Retina (tissue), 1 donor: ENCODE measurements at places on chromosomes 4 and X.

DNA sequence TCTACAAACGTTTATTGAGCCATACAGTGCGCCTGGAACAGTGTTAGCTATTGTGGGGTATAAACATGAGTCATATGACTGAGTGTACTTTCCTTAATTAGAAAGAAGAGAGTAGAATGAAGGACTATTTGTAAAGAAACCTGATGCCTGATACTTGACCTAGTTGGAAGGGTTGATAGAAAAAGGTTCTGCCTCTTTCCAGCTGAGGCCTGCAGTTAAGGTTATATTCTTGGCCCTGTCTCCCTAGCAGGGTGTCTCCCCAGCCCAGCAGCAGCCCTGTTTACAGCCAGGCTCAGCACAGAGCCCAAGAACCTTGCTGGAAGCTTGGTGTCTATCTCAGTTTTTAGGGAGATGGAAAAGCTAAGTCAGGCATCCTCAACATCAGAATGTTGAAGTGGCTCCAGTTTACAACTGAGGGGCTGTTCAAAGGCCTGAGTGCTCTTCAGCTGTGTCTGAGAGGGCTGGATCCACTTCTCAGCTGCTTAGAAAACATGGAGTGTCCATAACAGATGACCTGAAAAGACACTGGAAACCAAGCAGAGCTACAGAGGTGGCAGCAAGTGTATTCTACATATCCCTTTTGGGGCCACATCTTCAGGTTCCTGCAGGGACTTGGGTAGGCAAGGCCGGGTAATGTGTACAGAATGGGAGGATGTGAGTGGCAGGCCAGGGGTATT, 21.6 kb downstream of the NYX start:
- no peak for DNase-seq

GRCh38 chr4:88009871-88010270, 2.4 kb downstream of the PKD2 start:
- no peak for DNase-seq

DNA sequence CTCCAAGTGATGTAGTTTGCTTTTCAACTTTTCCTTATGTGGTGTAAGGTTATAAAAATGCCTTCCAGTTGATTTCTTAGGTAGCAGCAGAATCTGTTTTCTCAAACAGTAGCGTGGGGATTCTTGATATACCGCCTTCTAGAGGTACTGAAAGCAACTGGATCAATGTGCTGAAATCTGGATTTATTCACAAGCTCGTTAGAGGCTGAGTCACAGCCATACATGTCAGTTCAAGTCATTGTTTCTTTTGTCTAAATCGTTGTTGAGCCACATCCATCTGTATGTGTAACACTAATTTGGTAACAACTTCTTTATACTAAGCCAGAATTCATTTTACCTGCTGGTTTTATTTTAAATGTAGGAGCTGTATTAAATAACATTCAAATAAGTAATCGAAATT, 200.0 kb upstream of the MAD2L1 start:
- DNase-seq = no peak

DNA sequence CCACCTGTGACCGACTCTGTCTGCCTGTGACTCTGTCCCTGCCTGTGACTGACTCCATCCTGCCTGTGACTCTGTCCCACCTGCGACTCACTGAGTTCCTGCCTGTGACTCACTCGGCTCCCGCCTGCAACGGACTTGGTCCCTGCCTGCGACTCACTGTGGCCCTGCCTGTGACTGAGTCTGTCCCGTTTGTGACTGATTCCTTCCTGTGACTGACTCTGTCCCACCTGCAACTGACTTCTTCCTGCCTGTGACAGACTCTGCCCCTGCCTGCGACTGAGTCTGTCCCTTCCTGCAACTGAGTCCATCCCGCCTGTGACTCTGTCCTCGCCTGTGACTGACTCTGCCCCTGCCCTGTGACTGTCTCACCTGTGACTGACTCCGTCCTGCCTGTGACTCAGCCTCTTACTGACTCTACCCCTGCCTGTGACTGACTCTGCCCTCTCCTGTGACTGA, 9.6 kb upstream of the UVSSA start:
- no peak for DNase-seq

- no peak for DNase-seq
Observed at GRCh38 chr4:184536065-184536880, 61.9 kb upstream of the IRF2 start.

- DNase-seq = no peak
Observed at GRCh38 chr4:107255114-107255513, 219.0 kb upstream of the DKK2 start.

GRCh38 chr4:52748432-52748831, 2.8 kb downstream of the ERVMER34-1 start:
- no peak for DNase-seq

DNA sequence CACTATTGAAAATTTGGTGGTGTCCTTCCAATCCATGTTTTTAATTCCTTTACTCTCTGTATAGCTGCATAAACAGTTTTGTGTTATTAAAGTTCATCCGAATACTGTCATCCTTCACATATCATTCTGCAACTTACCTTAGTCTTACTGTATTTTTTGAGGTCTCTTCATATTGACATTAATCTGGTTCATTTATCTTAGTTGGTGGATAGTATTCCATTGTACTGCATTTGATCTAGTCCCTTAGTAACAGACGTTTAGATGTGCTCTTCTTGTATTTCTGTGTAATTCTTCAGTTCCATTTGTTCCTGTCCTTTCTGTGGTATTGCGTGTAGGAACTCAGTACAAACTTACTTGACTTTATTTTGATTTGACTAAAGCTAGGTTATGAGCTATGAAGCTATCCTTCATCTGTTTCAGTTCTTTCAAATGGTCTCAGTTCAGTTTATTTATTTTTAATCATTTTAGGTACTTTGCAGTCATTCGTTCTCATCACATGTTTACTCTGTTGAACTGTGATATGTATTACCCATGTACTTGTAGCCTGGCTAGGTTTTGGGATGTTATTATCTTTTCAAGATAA, 41.3 kb downstream of the RAPGEF2 start:
- no peak for DNase-seq

DNA sequence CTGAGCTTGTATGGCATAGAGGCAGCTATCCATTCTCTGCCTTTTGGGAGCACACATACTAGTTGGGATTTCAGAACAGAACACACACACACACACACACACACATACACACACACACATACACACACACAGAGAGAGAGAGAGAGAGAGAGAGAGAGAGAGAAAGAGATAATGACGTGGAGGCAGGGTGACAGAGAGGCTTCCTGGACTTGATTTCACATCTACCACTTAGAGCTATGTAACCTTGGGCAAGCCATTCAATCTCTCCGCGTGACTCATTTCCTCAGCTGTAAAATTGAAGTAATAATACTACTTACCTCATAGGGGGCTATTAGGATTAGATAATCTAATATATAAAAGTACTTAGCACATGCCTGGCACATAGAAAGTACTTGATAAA, 12.3 kb upstream of the GRIA3 start:
- DNase-seq = no peak

- DNase-seq = no peak
Observed at GRCh38 chrX:25646156-25646555, 492.0 kb upstream of the MAGEB18 start.

DNA sequence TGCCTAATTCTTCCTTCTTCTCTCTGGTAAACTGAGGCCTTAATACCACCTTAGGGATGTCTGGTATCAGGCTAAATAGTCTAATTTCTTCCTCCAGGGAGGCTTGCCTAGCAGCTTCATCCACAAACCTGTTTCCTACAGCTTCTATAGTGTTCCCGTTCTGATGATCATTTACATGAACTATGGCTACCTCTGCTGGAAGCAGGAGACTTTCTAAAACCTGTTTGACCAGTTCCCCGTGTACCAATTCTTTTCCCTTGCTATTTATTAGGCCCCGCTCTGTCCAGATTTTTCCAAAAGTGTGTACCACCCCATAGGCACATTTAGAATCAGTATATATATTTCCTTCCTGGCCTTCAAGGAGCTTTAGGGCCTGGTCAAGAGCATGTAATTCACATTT, 5.8 kb upstream of the USP38 start:
- DNase-seq = no peak

- no peak for DNase-seq
Observed at GRCh38 chr4:128060121-128060698, 902 bp upstream of the LARP1B start.

- DNase-seq = no peak
Observed at GRCh38 chr4:11079171-11079570, 349.5 kb downstream of the HS3ST1 start.

DNA sequence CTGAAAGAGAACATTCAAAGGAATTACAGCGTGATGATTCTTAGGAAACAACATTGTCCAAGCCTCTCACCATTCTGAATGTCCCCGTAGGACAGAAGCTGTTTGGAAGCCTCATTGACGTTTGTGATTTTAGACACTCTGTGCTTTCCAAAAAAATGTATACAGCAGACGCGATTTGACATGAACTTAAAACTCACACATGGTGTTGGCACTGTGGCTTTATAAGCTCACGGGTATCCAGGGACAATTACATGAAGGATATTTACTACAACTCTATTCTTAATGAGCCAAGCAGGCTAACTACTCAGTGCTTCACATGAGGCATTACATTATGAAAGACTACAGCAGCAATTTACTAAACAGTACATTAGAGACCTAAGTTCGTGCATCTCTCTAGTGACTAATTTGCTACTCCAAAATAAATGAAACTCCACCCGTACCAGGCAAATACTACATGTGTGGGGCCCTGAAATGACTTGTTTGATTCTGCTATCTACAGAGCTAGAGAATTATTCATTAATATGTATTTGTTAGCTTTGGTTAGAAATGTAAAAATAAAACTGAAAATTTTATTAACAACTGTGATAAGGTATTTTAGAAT, 620.7 kb downstream of the SPRY1 start:
- DNase-seq = no peak

GRCh38 chr4:82629238-82630000, 67.6 kb upstream of the TMEM150C start:
- no peak for DNase-seq

DNA sequence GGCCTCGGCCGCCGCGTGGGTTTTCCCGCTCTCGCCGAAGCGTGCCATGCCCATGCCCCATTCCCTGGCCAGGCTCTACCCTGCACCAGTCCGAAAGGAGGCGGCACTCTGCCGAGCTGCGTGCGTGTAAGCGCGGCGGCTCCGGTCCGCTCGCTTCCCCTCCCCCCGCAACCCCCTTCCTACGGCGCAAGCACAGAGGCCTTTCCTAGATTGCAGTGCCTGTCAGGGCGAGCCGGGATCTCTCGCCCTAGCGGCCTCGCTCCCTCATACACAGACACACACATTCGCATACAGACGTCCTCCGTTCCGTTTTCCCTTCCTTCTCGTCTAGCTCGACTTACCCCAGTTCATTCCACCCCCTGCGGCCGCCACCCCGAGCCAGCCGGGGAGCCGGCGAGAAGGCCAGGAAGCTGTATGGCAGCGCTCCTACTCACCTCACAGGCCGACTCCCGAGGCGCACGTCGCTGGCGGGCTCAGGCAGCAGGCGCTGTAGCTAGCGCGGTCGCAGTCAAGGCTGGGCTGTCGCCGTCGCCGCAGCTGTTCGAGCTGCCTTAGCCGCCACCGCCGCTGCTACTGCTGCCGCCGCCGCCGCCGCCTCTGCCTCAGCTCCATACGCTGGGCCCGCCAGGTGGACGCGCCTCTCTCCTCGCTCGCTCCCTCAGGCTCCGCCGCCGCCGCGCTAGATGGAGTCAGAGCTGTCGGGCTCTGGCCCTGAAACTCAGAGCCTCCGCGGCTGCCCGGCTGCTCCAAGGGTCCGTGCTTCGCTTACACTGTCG, 615 bp downstream of the NEXMIF start:
- peak; percentile 88 for DNase-seq

DNA sequence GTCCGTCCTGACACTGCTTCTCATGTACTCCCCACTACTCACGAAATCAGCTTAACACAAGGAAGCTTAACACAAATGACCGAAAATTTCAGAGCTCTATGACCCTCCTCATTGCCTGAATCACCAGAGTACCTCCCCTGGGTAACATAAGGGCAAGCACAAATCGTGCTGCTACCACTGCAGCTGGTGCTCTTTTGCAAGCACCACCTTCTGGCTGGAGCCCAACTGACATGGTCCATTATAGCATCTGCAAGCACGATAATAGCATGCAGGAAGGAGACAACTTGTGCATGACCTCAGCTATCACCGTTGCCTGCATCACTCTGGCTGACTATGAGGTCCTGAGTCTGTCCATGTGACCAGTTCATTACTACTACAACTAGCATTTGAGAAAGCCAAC, 308.0 kb downstream of the TEX13C start:
- no peak for DNase-seq

DNA sequence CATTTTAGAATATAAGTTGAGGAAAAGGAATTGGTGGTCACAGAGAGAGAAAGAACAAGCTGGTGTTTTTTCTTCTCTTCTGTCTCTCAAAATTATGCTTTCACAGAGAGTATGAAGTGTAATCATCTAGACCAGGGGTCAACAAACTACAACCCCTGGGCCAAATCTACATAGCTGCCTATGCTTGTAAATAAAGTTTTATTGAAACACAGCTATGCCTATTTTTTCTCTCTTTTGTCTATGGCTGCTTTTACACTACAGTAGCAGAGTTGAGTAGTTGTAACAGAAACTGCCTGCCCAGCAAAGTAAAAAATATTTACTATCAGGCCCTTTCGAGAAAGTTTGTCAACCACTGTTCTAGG, 6.7 kb upstream of the FAM9C start:
- no peak for DNase-seq

DNA sequence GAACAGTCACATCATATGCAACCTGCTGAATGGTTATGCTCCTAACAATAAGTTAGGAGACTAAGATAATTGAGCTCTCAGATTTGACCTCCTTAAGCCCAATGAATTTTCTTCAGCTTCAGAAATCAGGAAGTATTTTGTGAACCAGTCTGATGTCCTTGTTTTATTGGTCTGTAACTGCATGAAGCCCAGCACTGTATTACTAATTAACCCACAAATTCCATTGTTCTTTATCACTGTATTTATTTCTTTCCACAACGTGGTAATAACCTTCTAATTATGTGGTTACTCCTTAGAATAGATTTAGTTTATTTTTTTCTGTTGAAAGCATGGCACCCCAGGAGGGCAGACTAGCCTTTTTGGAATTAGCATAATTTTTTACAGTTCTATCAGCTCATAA, 3.9 kb upstream of the MFAP3L start:
- DNase-seq = no peak

- no peak for DNase-seq
Observed at GRCh38 chr4:16597845-16598596, 300.4 kb downstream of the LDB2 start.

DNA sequence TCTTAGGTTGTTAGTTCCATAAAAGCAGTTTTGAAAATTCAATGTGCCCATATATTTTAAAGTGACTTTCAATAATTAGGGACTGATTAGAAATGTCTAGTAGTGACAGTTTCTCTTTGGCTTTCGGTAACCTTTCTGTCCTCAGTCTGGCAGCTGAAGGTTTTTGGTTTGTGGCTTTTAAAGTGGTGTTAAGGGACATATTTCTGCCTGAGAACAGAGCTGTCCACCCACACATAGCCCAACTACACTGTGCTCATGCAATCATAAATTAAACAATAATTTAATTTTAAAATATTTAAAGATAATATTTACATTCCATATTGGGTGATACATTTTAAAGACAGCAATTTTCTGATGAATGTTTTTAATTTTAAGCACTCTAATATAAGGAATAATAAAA, 335.0 kb upstream of the TENM3 start:
- no peak for DNase-seq

GRCh38 chr4:112748352-112748878, 111.5 kb downstream of the LARP7 start:
- DNase-seq = no peak
